ENCODE measurements at places on chromosomes 5 and 9.

GRCh38 chr5:15222156-15222555, 277.8 kb upstream of the FBXL7 start:
- DNase-seq = no peak

DNA sequence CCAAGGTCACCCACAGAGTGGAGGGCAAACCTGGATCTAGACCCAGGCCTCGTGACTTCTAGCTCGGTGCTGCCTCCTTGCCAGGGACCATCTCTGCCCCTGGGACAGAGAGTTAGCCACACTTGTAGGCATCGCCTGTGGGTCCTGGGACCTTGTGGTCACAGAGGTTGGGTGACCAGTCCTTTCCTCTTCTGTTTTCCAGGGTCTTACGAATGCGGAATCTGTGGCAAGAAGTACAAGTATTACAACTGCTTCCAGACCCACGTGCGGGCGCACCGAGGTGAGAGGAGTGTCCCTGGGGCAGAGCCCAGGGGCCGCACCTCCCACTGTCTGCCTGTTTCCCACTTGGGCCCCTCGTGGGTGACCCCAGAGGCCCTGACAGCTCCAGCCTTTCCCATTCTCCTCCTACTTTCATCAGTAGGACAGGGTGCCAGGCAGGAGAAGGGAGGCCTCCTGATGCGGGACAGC, 76.3 kb downstream of the AMBP start:
- no peak for DNase-seq

DNA sequence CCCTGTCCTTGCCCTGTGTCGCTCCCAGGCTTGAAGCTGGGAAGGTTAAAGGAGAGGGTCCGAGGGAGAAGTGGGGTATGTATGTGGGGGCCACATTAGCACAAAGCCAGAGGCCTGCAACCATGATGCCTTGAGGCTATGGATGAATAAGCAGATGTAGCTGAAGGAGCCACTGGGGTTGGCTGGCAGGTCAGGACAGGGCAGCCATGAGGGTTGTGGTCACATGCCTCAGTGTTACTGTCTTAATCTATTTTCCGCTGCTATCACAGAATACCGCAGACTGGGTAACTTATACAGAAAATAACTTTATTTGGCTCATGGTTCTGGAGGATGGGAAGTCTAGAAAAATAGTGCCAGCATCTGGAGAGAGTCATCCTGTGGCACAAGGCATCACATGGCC, 9.2 kb upstream of the GRHPR start:
- no peak for DNase-seq

- DNase-seq = no peak
These were observed 183.6 kb downstream of the CFAP90 start for GRCh38 chr5:7667216-7667767.

GRCh38 chr9:124652615-124653393, 118.3 kb downstream of the NR6A1 start:
- no peak for DNase-seq

- no peak for DNase-seq
These were observed 632.5 kb upstream of the ST8SIA4 start for GRCh38 chr5:101535626-101536025.

- no peak for DNase-seq
These were observed 72.0 kb downstream of the PPARGC1B start for GRCh38 chr5:149802008-149802680.

DNA sequence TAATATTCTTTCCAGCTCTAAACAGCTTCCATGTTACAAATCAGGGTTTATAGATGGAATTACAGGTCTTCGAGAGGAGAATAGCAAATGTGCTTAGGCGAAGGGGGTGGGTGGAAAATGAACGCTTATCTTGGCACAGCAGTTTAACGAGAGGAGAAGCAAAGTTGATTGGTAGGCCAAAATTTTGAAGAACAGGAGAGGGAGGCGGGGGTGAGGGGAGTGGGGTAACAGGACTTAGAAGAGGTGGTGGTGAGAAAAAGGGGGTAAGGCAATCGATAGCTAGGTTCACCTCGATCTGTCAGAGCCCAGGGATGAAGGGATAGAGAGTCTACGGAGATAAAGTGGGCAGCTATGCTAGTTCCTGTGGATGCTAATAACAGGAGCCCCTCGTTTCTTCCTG, 764 bp downstream of the ANKRA2 start:
- no peak for DNase-seq

DNA sequence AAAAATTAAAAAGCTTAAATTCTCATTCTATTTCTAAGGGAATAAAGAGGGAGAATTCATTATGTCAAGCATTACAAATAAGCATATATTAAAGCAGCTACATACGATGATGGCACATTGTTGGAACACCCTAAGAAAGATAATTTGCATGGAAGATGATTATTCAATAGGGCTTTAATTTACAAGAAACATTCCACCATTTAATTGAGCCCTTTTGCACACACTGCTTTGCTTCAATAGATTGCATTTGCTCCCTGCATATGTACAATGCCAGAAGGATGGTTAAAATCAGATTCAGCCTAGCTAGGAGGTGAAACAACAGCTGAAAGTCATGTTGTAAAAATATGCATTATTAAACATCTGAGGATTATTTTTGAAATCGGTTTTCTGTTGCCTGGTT, 21.8 kb downstream of the KIAA1958 start:
- DNase-seq = no peak

DNA sequence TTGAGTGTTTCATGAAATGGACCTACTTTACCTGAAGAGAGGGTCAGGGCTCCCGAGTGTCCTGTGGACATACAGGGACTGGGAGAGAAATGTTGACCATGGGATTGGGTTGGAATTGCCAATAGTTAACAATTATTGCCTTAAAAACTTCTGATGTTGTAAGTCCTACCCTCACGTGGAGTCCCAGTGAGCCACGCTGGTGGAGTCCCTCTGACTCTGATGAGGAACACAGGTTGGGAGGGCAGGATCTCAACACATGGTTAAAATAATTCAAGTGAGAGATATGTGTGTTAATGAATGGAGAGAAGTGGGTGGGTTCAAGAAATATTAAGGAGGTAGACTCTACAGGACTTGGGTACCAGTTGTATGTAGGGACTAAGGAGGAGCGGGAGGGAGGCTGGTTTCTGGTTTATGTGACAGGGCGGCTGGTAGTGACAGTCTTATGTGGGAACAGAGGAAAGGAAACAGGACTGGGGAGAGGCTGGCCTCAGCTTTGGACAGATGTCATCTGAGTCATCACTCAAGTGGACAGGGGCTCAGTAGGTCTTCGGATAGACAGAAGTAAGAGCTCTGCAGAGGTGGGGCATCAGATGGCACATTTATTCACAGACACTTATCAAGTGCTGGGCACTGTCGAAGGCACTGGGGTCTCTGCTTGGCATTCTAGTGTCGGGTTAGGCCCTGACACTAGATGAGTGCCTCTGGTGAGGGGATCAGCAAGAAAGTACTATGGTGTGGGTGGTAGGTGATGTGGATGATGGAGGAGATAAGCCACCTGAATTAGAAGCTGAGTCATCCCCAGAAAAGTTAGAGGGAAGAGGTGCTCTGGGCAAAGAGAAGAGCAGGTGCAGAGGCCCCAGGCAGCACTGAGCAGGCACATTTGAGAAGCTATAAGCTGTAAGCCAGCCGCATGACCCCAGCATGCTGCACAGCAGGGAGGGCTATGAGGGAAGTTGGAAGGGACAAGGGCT, 27.2 kb downstream of the MAML1 start:
- no peak for DNase-seq

DNA sequence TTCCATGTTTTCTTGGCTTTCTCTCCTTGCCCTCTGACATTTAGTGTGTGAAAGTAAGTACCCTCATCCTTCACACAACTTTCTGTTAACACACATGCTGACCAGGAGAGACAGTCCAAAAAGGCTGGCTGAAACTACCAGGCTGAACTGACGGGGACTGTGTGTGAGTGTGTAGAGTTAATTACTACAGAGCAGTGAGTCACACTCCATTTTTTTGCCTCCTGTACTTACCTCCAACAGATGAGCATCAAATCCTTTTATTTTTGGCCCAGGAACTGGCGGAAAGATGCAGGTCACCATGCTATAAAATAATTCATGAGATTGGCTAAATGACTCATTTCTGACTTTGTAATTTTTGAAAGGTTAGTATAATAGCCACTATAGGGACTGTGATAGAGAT, 20.2 kb upstream of the AGXT2 start:
- DNase-seq = no peak

DNA sequence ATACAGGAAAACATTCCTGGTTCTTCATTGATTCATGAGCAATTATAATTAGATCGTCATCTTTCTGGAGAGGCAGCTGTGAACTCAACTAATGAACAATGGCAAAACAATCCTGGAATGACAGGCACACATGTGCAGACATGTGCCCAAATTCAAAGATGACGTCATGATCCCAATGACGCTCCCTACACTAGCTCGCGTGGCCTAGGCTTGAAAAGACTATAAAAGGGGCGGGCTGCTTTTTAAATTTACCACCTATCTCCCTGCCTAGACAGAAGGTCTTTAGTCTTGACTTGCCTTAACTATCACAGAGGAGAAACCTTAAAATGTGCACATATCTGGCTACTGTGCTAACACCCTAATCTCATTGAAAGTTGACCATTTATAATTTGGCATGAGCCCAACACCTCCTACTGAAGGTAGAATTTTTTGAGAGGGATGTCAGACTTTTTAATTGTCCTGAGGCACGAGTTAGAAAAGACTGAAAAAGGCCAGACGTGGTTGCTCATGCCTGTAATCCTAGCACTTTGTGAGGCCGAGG, 88.2 kb downstream of the PRRT1B start:
- no peak for DNase-seq

DNA sequence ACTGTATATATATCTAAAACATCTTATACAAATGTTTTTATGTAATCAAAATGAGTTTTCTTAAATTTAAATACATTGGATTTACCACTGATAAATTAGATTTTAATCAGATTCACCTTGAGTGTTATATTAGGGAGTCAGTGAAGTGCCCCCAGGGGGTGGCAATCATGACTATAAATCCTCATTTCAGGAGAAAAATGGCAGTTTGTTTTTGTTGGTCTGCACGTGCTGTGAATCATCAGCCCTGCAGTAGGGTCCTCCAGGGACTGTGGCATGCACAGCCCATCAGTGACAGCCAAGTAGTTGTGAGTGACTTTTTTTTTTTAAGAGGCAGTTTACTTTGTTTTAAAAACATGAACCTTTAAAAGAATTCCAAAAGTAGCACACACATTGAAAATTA, 65.2 kb downstream of the ZSWIM6 start:
- no peak for DNase-seq

GRCh38 chr9:72691671-72692070, 170.3 kb downstream of the TMC1 start:
- no peak for DNase-seq

- DNase-seq = no peak
These were observed 40.0 kb upstream of the IPPK start for GRCh38 chr9:92709954-92710353.

GRCh38 chr5:132850066-132850465, 16.2 kb downstream of the GDF9 start:
- DNase-seq = no peak

DNA sequence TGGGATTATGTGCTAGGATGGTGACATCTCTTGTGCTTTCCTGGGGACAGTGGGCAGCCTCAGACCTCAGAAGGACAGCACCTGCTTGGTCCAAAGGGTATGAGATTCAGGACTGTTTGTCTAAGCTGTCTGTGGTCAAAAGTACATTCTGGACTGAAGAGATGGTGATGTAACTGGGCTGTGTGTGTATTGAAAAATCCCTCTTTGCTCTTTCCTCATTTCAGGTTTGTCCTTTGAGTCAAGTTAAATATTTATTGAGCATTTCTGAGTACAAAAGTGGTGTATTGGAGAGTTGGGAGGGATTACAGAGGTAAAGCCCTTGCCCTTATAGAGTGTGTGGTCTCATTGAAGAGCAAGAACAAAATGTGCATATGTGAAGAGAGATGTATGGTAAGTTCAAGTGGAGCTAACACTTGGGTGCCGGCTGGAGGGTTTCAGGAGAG, 46.7 kb downstream of the RCL1 start:
- DNase-seq = no peak

DNA sequence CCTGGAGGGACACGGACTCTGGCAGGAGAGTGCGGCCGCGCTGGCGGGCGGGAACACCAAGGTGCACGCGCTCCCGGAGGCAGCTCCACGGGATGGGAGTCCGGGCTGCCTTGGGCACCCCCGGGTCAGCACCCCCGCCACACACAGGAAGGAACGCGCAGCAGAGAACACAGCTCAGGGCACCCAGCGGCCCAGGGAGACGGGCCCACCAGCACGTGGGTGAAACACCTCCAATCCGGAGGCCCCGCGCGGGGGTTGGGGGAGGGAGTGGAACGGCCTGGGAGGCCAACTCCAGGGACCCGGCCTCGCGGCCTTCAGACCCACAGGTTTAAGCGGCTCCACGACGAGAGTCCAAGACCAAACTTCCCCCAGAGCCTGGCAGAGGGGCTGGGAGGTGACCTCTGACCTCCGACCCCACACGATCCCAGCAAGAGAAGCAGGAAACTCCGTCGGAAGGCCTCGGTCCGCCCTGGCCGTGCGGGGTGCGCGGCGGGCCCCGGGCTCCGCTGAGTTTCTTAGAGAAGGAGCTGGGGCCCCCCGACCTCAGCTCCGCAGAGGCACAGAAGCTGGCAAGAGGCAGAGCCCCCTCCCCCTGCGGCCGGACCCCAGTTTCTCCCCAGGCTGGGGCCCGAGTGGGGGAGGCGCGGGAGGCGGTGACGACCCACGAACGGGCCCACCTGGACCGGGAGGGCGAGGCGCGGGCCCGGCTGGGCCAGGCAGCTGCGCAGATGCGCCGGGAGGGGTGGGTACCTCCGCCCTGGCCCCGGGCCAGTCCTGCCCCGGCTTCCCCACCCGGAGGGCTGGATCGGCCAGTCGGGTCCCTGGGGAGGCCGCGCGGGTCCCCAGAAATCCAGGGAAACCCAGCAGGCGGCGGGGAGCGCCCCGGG, 851 bp downstream of the NACC2 start:
- DNase-seq = peak; percentile 29

GRCh38 chr5:176784218-176785165, 25.9 kb upstream of the UNC5A start:
- no peak for DNase-seq

- no peak for DNase-seq
These were observed 110.2 kb upstream of the DAPK1 start for GRCh38 chr9:87387351-87388011.

GRCh38 chr5:139146809-139147482, 51.2 kb downstream of the SIL1 start:
- DNase-seq = no peak

DNA sequence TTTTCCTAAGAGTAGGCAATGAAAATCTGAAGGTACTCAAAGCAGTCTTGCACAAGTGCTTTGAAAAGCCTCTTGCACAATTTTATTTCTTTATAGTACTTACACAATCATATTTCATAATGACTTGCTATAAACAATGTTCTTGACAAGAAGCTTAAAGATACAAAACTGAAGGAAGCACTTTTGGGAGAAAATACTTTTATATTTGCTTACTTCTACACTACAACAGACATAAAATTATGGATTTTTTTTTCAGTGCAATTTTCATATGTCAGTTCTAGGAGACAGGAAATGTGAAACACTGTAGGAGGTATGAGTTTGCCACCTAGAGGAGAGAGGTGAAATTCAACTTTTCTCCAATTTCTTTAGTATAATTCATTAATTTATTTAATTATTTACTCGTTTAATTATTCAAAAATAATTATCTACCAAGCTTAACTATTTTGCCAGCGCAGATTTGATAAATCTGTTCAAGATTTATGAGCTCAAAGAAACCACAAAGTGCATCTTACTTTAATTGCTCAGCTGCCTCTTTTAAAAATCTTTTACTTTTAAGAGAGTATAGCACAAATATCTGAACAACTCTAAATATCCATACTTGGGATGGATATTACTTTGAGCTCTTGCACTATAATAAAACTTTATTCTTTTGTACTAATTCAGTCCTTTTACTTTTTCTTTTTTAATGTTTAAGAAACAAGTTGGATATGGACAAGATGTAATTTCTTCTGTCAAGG, 29.0 kb upstream of the CDKN2B start:
- DNase-seq = no peak

Data from hematopoietic multipotent progenitor cell (in vitro differentiated cells).